ENCODE measurements at places on chromosomes 3 and 15.
A peak's percentile ranks its signal among the peaks of the same experiment; 100 is the strongest.

DNA sequence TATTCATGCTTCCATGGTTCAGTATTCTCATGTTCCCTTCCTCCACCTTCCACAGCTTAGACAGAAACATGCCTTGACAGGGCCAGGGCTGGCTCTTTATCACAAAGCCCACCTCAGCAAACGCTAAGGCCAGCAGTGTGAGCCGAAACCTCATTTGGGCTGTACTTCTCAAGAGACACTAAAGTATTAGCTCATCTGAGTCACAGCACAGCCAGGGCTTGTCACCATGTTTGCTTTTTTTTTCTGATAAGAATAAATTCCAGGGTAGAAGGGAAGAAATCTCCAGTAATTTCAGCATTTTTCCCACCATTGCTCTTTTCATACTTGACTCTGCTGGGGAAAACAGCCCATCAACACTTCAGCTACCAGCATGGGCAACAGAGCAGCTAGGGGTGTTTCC, 95.4 kb downstream of the MYLK start:
- no peak for DNase-seq

- DNase-seq = no peak
Observed at GRCh38 chr3:116740293-116740692, 30.7 kb downstream of the TUSC7 start.

GRCh38 chr3:188385295-188385694, 231.3 kb downstream of the LPP start:
- DNase-seq = no peak

GRCh38 chr3:10437272-10437994, 68.0 kb downstream of the ATP2B2 start:
- DNase-seq = no peak

DNA sequence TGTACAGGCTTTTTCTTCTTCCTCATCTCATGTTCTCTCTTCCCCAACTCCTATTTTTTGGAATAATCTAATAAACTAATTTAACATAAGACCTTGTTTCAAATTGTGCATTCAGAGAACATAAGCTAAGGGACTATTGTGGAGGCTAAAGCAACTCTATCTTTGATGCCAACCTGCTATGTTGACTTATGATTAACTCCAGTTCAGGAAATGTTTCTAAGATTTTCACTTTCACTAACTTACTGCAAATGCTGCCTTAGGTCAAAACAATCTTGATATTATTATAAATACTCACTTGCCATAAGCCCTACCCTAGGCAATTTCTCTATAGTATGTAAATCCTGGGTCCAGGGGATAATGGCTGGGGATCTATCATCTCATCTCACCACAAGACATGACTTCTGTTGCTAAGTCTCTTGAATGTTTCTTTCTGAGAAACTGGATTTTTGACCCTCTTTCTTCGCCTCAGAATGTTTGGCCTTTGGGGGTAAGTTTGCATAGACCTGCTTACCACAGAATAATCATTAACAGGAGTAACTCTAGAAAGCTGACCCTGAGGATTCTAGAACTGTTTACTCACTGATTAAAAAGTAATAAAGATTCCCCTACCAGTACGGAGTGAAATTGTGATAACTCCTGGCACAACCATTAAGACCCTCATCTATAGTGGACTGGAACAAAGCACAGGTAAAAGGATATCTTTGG, 768.1 kb downstream of the GBE1 start:
- DNase-seq = no peak

GRCh38 chr3:41216993-41217392, 17.7 kb downstream of the CTNNB1 start:
- DNase-seq = no peak

- DNase-seq = peak; percentile 43
Observed at GRCh38 chr3:15405448-15406050, 21.8 kb downstream of the METTL6 start.

GRCh38 chr15:77094397-77095030, 23.6 kb upstream of the TSPAN3 start:
- DNase-seq = no peak

DNA sequence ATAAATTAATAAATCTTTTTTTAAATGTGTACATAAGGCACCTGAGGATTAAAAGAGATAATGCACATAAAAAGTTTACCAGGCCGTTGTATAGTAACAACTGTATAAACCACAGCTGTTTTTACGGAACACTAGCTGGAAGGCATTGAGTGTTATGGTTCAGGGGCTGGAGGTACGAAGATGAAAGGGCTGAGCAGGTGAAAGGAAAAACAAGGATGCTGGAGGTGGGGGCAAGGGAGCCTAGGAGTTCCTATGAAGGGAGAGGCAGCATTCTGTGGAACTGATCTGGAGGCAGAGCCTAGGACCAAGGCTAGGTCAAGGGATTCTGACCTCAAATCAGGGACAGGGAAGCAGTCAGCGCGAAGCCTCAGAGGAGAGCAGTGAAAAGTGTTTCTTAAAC, 8.0 kb downstream of the SEMA5B start:
- DNase-seq = no peak

- no peak for DNase-seq
Observed at GRCh38 chr3:192685801-192686200, 41.5 kb downstream of the FGF12 start.

DNA sequence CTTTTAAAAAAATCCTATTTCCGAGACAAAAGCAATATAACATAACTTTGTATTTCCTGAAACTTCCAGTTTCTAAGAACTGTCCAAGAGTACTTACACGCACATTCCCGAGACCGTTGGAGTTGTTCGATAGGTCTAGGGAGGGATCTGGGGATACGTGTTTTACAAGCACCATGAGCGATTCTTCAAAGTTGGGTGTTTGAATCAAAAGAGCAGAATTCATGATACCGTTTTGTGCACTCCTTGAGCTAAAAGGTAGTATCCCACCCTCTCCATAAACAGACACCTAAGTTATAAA, 700 bp upstream of the EDEM1 start:
- no peak for DNase-seq

DNA sequence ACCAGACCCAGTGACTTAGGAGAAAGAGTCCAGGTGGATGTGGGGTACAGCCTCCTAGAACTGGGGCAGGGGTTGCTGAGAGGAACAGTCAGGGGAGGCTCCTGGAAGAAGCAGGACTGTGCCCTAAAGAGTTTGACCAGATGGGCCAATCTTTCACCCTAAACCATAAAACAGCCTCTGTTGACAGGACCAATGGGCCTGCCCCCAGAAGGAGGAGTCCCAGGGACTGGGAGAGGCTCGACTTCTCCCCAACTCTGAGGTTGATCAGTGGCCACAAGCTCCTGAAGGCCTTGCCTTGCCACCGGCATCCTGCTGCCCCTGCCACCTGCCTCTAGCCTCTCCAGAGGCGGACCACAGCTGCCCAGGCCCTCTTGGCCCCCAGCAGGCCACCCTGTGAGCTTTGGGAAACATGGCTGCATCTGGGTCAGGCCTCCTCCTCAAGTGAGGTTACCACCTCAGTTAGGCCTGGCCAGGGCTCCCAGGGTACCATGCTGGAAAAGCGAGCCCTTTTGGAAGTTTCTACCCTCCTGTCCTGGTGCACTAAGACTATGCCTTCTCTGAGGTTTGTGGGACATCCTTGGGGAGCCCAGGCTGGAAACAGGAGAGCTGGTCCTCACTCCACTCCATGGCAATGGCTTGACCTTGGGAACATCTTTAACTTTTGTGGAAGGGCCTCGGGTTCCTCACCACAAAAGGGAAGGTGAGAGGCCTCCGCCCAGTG, 2.8 kb downstream of the VIPR1 start:
- DNase-seq = no peak

DNA sequence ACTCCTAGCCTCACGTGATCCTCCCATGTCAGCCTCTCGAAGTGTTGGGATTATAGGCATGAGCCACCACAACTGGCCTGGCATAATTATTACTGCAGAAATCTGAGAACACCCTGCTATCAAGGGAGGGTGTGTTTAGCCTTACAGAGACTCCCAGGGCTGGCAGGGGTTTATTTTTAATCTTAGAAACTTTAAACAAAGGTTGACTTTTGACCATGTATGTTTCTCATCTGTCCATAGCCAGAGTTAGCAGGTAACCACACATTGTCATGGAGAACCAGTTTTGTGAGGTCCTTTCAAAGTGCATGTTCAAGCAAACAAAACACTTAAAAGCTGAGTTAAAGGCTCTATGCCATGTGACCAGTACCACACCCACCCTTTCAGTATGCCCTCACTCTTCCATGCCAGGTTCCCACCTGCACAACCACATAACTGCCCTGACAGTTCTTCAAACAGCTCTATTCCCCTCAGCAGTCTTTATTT, 11.1 kb downstream of the SIAH2 start:
- no peak for DNase-seq

- no peak for DNase-seq
Observed at GRCh38 chr15:31337352-31338031, 10.9 kb downstream of the KLF13 start.

DNA sequence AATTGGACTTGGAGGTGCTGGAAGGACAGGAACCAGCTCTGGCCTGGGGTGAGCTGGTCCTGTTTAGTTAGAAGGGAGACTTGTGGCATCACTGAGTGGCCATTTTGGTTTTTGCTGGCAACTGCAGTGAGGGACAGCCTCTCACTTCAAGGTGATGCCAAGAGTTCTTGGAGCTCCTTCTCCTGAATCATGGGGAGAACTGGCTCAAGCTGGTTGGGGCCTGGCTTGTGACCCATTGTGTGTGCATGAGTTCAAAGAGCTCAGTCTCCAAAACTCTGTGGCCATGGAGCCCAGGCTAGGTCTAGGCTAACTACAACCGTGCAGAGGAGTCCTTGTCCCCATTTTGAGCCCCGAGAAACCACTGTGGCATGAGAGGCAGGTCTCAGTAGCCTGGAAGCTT, 60.1 kb upstream of the ZNF148 start:
- no peak for DNase-seq

DNA sequence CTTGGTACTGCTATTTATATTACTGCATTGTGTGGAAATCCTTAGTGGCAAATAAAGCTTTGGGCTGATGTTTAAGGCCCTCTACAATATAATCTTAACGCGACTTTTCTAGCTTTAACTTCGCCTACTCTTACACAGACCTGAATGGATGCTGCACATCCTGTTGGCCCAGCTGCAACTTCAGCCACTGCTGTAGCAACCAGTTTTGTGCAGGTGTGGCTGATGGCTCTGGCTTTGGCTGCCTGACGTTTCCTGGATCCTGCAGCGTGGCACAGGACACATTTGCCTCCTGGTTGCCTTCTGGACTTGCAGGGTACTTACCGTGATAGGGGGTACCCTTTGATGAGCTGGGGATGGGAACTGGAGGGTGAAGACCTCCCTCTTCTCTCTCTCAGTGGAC, 20.2 kb upstream of the ERICH6 start:
- DNase-seq = no peak

GRCh38 chr3:128276146-128276435, 122.8 kb downstream of the EEFSEC start:
- no peak for DNase-seq

DNA sequence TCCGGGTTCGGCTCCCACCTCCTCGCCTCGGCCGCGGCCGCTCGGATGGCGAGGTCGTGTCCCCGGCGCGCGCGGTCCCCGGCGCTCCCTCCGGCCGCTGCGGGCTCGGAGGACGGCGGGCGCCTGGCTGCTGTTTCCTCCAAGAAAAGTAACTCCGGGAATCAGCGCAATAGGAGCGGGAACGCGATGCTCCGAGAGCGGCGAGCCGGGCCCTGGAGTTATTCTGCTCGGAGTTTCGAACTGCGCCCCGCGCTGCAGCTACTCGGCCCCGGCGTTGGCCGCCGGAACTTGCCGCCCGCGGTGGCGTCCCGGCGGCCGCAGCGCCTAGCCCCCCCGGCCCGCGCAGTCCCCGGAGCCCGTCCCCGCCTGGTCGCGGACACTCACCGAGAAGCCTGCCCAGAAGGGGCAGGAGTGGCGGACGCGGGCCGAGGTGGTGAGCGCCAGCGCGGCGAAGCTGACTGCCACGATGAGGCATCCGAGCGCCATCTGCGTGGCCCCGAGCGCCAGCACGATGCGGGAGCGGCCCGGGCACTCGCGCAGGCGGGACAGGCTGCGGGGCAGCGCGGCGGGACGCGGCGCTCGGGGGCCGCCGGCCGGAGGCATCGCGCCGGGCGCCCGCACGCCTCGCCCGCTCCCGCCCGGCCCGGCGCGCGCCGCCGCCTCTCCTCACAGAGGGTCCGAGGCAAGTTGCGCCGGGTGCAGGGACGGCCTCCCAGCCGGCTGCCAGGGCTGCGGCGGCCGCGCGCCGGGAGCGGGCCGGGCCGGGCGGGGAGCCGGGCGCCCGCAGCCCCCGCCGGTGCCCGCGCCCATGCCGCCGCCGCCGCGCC, 251.9 kb downstream of the TJP1 start:
- DNase-seq = no peak

Data from NCI-H446 (cell line).